ENCODE measurements at places on chromosomes 11 and 22.

- no peak for DNase-seq
Measured at GRCh38 chr11:123080015-123080414, 18.1 kb upstream of the HSPA8 start.

DNA sequence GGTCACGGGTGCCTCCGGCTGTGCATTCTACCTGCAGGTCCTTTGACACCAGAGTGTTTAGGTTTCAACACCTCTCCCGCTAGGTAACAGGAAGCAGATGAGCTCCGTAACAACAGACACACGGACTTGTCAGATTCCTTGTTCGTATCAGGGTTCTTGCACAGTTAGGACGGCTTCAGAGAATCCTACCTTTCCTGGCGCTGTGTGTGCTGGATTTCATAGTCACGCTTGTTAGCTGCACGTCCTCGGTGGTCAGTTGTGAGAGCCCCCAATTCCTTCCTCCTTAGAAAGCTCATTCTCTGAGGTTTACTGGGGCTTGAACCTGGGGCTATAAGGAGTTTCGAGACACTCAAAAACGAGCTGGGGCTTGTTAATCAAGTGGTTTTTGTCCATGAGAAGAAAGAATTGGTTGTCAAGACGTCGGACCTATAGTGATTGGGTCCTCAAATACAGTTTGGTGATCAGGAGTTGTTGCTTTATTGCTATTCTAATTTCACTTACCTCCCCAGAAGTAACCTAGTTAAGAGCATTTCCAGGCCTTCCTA, 664 bp downstream of the DDB2 start:
- no peak for DNase-seq

- DNase-seq: peak; percentile 35
Measured at GRCh38 chr11:93849751-93850593, 446 bp downstream of the VSTM5 start.

DNA sequence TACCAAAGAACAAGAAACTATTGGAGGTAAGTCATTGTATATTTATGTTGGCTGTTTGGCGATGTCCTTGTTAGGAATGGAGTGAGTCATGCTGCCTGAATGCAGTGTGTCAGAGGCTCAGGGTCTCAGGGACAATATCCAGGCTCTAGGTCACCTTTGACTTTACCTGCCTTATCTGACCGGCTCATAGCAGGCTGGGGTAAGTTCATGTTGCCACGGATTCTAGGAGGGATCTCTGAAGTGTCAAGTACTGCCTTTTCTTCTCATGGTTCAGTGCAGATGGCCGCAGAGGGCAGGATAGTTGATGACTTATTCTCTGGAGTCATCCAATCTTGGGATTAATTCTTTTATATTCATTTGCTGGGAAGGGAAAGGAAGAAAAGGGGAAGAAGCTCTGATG, 53.2 kb downstream of the SPON1 start:
- peak; percentile 90 for DNase-seq

DNA sequence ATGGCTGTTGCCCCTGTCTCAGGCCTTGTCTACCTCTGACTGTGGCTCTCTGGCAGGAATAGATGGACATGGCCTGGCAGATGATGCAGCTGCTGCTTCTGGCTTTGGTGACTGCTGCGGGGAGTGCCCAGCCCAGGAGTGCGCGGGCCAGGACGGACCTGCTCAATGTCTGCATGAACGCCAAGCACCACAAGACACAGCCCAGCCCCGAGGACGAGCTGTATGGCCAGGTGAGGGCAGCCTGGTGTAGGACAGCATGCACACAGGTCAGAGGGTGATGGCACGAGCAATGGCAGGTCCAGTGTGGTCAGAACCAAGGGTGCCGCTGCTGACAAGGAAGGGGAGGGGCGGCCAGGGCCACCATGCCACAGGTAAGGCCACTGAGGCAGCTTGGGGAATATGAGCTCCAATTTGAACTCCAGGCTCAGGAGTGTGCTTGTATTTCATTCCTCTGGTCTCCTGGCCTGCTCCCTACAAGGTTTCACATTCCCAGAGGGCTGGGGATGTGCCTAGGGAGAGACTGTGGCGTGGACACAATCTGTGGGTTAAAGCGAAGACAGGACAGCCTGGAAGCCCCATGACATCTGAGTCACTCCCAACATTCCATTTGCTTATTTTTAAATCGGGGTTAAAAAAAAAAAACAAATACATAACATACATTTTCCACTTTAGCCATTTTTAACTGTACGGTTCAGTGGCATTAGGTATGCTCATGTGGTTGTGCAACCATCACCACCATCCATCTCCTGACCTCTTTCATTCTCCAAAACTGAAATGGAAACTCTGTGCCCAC, 562 bp downstream of the FOLR3 start:
- no peak for DNase-seq

DNA sequence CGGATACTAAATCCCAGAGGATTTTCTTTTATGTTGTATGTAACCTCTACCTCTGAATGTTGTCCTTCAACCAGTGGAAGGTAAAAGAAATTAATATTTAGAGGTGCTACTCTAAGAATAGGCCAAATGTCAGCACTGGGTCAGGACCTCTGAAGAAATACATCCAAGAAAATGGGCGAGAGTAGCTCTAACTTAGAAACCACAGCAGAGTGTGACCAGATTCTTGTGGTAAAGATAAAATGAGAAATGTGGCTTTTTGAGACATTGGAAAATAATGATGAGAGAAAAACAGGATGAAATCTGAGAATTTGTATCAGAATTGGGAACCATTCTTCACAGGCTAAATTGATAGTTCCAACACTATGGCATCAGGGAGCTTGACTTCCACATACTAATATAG, 63.5 kb downstream of the CSTPP1 start:
- no peak for DNase-seq

DNA sequence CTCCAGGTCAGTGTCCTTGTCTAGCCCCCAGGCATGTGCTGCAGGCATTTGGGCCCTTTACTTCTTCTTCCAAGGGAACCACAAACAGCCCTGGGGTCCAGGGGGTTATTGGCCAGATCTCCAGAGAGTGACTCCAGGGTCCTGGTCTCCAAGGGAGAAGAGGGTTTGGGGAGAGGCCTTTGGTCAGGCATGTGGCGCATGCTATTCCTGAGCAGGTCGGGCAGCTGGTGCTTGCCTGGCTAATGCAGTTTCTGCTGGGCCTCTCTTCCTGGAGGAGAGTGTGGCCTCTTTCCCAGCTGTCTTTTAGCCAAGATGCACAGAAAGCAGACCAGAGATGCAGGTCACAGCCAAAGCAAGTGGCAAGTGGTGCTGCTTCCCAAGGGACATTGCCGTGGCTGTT, 3.8 kb upstream of the RFPL2 start:
- DNase-seq: no peak

- DNase-seq: no peak
Measured at GRCh38 chr11:129291546-129291945, 84.1 kb upstream of the BARX2 start.

- peak; percentile 97 for DNase-seq
Measured at GRCh38 chr11:19890308-19890707, 177.7 kb downstream of the NAV2 start.

DNA sequence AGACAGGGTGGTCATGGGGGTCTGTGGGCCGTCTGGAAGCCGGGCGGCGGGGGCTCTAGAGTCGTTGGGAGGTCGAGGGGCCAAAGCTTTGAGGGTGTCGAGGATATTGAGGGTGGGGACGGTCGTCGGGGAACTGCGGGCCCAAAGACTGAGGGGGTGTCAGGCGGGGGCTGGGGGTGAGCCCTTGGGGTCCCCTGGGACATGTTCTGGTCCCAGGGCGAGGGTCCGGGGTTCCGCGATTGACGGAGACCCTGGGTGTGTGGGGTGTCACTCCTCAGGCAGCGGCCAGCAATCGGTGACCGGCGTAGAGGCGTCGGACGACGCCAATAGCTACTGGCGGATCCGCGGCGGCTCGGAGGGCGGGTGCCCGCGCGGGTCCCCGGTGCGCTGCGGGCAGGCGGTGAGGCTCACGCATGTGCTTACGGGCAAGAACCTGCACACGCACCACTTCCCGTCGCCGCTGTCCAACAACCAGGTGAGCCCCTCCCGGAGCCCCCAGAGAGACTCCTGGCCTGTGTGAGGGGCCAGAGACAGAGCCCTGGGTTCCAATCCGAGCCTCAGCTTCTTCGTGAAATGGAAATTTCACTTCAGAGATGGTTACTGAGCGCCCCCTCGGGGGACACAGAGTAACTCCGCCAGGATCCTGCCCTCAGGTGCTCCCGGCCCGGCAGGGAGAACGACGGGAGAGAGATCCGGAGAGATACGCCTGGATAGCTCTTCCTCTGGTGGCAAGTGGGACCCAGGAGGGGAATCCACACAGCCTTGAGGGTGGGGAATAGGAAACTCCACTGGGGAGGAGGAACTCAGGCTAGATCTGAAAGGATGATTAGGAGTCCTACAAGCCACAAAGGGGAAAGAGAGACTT, 714 bp downstream of the SDF2L1 start:
- peak; percentile 54 for DNase-seq

GRCh38 chr11:34988294-34989255, 72.2 kb downstream of the PDHX start:
- DNase-seq: peak; percentile 76

- no peak for DNase-seq
Measured at GRCh38 chr11:10743354-10744000, 7.6 kb upstream of the CTR9 start.

- no peak for DNase-seq
Measured at GRCh38 chr11:76228071-76228874, 22.0 kb upstream of the WNT11 start.

- no peak for DNase-seq
Measured at GRCh38 chr11:67364783-67365722, 8.3 kb downstream of the CLCF1 start.

DNA sequence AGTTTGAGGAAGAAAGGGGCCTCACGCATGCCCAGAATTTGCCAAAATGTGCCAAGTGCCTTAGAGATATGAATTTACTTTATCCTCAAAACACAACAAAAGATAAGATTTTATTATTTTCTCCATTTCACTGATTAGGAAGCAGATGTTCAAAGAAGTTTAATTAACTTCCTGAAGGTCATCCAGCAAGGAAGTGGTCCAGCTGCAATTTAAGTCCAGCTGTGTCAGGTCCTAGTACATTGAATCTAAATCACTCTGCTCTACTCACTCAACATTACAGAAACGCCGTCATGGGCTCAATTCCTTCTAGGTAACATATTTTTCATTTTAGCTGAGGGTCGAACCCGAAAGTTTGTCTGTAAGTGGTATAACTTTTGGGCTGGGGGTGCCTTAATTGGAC, 115.4 kb downstream of the CCDC34 start:
- DNase-seq: no peak

DNA sequence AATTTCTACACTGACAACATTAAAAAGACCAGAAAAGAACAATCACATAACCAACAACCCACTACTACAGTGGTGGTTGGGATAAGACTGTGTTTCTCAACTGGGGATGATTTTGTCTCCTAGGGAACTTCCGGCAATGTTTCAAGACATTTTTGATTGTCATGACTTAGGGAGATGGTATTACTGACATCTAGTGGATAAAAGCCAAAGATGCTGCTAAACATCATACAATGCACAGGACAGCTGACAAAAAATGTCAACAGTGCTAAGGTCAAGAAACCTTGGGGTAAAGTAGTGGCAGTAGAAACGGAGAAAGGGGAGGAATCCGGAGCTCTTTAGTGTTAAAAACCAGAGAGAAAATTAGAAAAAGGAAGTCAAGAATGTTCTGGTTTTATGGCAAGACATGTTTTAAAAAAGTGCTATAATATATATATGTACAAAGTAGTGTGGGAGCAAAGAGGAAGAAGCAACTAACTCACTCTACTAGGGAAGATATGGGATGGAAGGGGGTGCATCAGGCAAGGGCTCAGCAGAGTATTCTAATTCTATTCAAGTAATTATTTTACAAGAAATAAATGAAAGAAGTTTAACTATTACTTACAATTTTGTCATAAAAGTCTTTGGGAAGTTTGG, 37.2 kb downstream of the CKAP5 start:
- peak; percentile 50 for DNase-seq

DNA sequence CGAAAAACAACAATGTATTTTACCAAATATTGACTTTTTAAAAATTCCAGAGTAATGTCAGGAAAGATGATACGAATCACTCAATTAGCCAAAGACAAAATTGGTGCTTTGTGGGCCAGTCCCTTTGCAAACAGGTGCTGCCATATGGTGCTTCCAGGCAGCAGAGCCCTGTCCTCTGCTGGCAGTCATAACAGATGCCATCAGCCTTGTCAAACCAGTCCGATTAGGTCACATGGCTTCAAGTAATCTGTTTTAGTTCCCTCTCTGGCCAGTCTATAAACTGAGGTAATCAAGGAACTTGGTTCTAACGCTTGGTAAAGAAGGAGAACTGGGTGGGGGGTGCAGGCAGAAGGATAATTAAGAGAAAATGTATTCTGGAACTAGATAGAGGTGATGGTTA, 49.1 kb upstream of the CAPRIN1 start:
- no peak for DNase-seq

GRCh38 chr22:47000888-47001287, 238.4 kb downstream of the TBC1D22A start:
- peak; percentile 15 for DNase-seq

DNA sequence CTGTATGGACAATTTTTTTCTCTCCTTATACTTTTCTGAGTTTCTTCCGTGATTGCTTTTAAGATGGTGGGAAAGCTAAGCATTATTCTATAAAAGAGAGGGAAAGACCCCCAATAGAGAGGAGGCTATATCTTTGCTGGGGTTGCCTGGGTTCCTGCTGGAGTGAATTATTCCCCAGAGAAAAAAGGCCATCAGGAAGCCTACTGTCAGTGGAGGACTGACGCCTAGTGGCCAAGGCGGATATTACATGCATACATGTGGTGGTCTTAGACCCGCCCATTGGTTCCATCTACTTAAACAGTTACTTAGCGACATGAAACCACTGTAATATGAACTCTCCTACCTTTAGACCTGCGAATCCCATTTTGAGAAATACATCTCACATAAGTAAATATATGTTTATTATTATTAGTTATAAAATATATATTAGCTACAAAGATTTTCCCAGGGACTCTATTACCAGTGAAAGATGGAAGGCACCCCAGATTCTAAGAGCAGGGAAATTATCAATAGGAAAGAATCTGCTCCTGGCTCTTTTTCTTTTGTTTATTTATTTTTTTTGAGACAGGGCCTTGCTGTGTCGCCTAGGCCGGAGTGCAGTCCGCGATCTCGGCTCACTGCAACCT, 15.7 kb upstream of the PGA3 start:
- peak; percentile 59 for DNase-seq

- peak; percentile 63 for DNase-seq
Measured at GRCh38 chr22:20080776-20081654, 974 bp downstream of the DGCR8 start.

GRCh38 chr22:18091916-18092526, 14.2 kb downstream of the PEX26 start:
- DNase-seq: no peak
